ENCODE measurements at places on chromosomes 6 and 20.

- no peak for DNase-seq
Measured at GRCh38 chr20:51422514-51423289, 119.8 kb downstream of the NFATC2 start.

DNA sequence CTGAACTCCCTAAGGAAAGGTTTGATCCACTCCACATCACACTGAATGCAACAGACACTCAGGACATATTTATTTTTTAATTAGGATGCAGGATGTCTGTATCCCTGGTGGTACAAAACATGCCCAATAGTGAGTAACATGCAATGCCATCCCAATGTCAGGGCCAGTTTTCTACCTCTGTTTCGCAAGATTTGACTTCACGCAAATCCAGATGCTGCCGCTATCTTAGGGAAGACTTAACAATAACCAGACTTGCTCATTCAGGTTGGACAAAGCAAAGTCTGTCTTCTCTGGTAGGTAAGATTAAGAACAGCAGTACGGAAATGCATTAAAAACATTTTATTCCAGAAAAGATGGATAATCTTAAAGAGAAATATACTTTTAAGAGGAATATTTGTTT lies 103.1 kb downstream of the TASP1 start:
- DNase-seq: no peak

DNA sequence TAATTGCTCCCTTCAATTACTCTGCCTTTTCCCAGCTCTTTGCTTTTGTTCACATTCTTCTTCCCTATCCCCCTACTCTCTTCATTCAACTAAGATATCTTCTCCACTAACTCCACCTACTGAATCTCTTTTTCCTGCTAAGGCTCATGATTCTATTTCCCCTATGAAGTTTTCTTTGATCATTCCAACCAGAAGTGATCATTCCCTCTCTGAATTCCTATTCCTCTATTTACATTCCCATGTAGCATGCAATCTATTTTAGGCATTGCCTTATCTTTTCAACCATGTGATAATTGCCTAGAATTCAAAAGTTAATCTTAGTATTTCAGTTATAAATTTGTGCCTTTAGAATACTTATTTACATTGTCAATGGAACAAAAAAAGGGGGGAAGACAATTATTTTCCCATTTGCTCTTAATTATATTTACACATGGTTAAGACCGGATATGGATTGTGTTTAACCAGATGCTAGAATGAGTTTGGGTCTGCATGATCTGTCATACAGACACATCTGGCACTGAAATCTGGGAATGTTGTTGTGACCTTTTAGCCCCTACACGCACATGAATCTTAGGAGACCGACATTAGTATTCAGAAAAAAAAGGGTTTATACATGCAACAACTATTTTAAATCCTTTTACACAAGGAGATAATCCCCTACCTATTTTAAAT lies 20.8 kb downstream of the MOXD1 start:
- DNase-seq: no peak

DNA sequence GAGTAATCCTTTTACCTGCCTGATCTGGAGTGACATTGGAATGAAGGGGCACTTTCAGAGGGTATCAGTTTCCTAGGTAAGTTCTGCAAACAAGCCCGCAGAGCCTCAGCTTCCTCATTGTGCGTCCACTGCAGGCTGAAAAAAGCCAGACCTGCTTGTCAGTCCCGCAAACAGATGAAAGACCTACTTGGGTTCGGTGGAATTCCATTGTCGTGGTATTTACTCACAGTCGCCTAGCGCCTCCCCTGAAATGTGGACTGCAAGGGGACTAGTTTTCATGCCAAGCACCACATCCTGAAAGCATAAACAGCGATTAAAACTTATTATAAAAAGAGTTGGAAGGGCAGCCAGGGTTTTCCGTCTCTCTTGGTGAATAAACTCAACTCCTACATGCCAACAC lies 121.5 kb downstream of the PAX1 start:
- no peak for DNase-seq

- no peak for DNase-seq
Measured at GRCh38 chr20:3576363-3576762, 86.8 kb downstream of the GFRA4 start.

- DNase-seq: no peak
Measured at GRCh38 chr6:150406948-150407347, 38.1 kb downstream of the IYD start.

- DNase-seq: no peak
Measured at GRCh38 chr6:23013776-23014175, 444.4 kb downstream of the HDGFL1 start.

GRCh38 chr6:84052204-84052882 lies 18.8 kb downstream of the MRAP2 start:
- no peak for DNase-seq

GRCh38 chr6:69216127-69216526 lies 580.7 kb downstream of the LMBRD1 start:
- no peak for DNase-seq

GRCh38 chr20:41551011-41551705 lies 67.0 kb downstream of the CHD6 start:
- DNase-seq: no peak

GRCh38 chr6:12614456-12614855 lies 102.1 kb upstream of the PHACTR1 start:
- no peak for DNase-seq

DNA sequence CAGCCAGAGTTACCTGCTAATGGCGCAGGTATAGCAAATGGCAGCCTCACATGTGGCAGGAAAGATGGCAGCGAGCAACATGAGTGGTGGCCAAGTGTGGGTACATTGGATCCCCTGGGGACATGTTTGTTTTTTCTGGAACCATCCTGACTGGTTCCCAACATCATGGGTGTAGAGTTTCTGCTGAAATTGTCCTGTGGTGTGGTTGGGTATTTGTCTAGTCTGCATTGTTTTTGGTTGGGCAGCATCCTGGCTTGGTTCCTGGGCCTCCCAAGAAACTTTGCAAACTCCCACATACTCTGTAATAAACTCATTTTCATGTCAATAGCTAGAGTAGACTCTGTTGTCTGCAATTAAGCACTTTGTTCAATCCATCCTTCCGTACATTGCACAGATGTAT lies 282.6 kb downstream of the CDC5L start:
- DNase-seq: peak; percentile 2

GRCh38 chr20:17943343-17943742 lies 25.3 kb downstream of the SNX5 start:
- DNase-seq: no peak

DNA sequence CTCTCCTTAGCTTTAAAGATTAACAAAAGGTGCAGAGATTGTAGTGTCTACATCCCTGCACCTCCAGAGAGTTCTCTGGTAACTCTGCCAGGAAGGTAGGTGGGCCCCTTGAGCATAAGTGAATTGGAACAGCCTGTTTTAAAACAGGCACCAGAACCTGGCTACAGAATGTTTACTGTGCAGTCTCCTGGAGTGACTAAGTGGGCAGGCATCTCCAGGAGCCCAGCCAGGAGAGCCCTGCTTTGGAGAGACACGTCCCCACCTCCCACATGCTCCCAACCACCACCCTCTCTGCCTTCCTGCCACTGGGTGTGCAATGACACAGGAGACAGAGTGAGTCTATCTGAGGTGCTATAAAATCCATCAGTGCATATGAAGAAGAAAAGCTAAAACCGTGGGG lies 110.3 kb upstream of the EYA4 start:
- no peak for DNase-seq

GRCh38 chr6:611928-612327 lies 45.0 kb downstream of the HUS1B start:
- no peak for DNase-seq

DNA sequence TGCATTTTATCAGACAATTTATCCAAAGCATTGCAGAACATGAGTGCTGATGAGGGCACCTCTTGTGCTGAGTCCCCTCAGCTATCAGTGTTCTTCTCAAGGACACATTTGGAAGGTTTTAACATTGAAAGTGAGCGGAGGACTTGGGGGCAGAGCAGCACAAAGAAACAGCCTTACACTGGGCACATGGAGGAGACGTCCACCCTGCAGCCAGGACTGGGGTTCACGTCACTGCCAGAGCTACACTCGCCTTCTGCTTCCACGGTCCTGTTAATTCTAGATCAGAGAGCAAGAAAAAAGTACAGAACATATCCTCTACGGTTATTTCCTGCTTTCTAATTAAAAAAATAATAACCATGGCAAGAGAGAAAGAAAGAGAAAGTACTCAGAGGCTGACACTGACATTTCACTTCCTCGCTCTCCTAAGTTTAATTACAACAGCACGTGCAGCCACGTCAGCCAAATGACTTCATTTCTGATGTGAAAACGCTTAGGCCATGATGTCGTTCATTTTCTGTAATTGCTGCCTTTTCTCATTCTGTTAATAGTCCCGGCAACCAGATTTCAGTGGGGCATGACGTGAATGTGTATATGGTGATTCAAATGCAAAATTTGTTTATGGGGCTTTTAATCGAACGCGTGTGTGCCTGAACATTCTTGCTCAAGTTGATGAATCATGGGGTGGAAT lies 5.1 kb downstream of the PRND start:
- peak; percentile 62 for DNase-seq

GRCh38 chr6:139186692-139187091 lies 51.8 kb downstream of the HECA start:
- no peak for DNase-seq

GRCh38 chr6:17836293-17836692 lies 129.6 kb upstream of the NUP153 start:
- DNase-seq: no peak

DNA sequence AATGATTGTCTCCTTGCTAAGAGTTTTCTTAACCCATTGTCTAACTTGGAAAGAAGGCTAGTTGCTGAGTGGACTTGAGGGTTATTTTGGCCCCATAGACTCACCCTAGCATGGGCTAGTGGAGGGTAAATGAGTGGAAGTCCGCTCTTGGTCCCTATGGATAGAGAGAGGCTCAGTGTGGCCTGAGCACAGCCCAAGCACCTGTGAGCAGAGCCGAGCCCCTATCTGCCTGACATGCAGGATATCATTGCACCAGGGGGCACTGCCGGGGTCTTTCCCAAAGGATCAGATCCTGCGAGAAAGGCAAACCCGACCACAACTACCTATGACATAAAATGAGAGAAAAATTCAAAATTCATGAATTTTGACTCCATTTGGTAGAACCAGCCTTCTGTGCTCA lies 70.6 kb upstream of the GGTLC1 start:
- DNase-seq: no peak

- DNase-seq: no peak
Measured at GRCh38 chr6:83464381-83465140, 33.7 kb upstream of the ME1 start.

DNA sequence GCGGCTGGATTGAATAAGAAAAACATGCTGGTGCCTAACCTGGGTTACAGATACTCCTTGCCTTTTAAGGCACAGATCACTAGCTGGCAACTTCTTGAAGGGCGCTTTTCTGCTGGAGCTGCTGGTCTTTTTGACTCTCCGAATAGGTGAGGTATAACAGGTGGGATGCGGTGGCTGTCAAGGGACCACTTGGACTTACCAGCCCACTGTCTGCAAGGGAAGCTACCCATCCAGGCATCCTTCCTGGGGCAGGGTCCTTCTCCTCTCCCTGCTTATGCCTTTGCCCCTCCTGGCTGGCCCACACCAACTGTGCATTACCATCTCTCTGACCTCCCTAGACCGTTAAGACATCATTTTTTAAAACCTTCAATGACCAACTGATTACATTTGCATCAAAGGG lies 57.4 kb downstream of the NPEPL1 start:
- no peak for DNase-seq

GRCh38 chr6:149082320-149082719 lies 235.2 kb upstream of the TAB2 start:
- DNase-seq: peak; percentile 95

DNA sequence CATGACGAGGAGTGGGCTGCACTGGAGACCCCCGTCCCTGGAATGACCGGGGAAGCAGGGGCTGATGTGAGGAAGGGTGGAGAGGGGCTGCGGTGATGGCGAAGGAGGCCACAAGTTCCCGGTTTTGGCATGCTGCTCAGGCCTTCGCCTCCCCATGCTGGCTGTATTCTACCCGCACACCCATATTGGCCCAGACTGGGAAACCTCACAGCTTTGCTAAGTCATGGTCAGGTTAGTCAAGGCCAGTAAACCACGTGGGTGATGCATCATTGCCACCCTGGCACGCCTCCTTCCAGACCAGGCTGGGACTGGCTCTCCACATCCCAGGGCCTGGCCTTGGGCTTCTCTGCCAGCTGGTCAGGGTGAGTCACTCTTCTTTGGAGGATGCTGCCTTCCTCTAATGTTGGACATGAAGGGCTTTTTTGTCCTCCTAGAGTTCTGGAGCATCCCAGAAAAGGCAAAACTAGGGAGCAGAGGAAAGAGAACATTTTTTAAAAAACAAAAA lies 53.8 kb downstream of the PCNA start:
- DNase-seq: no peak

DNA sequence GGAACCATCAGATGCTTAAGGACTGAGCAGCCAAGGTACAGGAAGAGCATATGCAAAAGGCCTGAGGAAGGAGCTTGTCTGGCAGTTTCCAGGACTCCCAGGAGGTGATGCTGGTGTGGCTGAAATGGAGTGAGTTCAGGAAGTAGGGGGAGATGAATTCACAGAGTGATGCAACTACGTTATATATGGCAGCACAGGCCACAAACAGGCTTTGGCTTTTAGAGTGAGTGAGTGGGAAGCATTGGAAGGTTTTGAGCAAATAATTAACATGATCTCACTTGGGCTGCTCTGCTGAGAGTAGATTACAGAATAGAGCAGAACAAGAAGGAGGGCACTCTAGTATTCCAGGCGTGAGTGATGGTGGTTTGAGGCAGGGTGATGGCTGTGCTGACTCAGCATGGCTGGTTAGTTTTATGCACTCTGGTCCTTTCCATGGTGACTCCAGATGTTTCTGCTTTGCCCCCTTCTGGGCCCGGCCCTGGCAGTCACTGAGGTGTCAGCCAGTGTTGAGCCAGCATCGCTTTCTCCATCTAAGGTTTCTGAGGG lies 6.5 kb downstream of the BTN2A2 start:
- no peak for DNase-seq

DNA sequence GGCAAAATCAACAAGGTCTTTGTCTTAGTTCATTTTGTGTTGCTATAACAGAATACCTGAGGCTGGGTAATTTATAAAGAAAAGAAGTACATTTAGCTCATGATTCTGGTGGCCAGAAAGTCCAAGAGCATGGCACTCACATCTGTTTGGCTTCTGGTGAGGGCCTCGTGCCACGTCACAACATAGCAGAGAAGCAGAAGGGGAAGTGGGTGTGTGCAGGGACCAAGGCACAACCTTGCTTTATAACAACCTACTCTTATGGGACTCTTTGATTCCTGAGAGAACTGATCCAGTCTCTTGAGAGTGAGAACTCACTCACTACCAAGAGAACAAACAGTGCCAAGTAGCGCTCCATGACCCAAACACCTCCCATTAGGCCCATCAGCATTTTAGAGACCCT lies 25.4 kb downstream of the GABRR2 start:
- DNase-seq: no peak

GRCh38 chr20:45959126-45959525 lies 12.9 kb downstream of the ZNF335 start:
- no peak for DNase-seq

DNA sequence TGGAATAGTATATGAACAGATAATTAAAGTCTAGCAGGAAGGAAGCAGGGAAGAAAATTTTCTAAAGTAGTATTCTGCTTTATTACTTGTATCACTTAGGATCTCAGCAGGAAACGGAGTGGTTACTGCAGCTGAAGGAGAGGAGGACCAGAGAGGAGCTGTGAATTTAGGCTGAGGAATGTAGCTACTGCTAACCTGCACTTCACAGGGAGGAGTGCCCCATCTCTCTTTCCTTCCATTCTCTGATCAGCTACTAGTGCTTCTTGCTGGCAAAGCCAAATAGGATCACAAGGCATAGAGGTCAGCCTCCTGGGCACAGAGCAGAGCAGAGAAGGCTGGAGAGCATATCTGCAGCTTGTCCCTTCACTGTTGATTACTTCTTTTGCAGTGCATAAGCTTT lies 205.3 kb upstream of the ASCC3 start:
- no peak for DNase-seq

- DNase-seq: no peak
Measured at GRCh38 chr6:4740032-4740431, 36.2 kb upstream of the CDYL start.

All from activated CD8-positive, alpha-beta T cell treated with anti-CD3 and anti-CD28 coated beads, Interleukin-2, amount 10 ng/mL, durations not matched to agents 7 days and 5 days (primary cell).